ENCODE measurements at places on chromosomes 1 and 21. TPM values are rescaled to one million over a fixed set of nuclear protein-coding genes. Genes with fewer than 3 reads are reported as not detected.

The CPT2 gene
- polyA plus RNA-seq = 29.9 TPM

The OR2L5 gene
- polyA plus RNA-seq = not detected

The FBLIM1 gene
- 60.8 TPM for polyA plus RNA-seq

The SPAG17 gene
- polyA plus RNA-seq = 14.9 TPM

The RGS1 gene
- 1.2 TPM for polyA plus RNA-seq

The SUSD4 gene
- polyA plus RNA-seq = 14.5 TPM

DNA sequence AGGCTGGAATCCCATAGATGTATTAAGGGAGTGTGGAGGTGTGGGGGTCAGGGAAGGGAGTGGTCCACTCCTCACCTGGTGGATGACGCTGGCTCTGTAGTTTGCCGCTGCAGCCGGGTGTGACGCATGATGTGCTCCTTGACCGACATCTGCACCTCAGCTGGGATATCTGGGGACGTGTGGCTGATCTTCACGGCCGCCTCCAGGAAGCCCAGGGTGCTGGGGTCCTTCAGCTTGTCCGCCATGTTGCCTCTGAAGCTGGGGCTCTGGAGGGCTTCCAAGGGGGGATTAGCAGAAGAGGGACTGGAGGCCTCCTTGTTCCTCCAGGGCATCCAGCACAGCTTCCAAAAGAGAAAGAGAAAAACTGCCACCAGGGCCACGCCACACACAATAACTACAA is 14.1 kb downstream of the SYT6 start:
- DNase-seq = no peak

DNA sequence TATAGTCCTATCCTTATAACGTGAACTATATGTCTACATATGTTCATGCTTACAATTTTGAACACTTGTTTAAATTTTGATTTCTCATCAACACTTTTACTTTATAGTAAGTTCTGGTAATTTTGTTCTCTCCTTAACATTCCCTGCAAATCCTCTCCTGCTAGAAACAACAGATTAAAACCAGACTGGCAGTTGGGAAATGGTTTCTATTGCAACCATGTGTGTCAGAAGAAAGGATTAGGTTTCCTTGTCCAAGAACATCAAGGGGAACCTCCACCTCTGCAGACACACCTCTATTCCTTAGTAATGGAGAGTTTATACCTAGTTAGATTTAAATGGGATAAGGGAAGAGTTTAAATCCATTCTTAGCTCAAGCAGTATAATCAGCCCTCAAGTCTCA is 3.3 kb upstream of the WARS2 start:
- no peak for DNase-seq

- no peak for DNase-seq
Observed at GRCh38 chr1:53417074-53417511, 42.1 kb upstream of the DMRTB1 start.

- no peak for DNase-seq
Observed at GRCh38 chr1:66315671-66316070, 218.3 kb upstream of the SGIP1 start.

GRCh38 chr1:234730770-234731568 is 121.0 kb upstream of the IRF2BP2 start:
- DNase-seq = no peak

- no peak for DNase-seq
Observed at GRCh38 chr1:175511496-175511895, 231.9 kb downstream of the TNR start.

DNA sequence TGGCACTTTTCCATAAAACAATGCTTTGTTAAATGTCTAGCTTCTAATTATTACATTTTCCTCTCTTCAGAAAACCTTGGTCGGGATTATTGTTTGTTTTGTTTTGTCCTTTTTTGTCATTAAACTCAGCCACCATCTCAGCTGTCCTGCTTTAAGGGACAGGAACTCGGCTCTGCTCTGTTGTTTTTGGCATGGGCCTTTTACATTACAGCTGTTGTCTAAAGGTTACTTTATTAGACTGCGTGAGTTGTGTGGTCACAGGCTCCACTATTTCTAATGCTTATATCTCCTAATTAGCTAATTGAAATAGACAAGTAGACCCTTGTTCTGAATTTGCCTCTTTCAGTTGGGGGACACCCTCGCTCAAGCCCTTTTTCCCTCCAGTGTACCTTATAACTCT is 1.6 kb downstream of the PALMD start:
- DNase-seq = no peak

DNA sequence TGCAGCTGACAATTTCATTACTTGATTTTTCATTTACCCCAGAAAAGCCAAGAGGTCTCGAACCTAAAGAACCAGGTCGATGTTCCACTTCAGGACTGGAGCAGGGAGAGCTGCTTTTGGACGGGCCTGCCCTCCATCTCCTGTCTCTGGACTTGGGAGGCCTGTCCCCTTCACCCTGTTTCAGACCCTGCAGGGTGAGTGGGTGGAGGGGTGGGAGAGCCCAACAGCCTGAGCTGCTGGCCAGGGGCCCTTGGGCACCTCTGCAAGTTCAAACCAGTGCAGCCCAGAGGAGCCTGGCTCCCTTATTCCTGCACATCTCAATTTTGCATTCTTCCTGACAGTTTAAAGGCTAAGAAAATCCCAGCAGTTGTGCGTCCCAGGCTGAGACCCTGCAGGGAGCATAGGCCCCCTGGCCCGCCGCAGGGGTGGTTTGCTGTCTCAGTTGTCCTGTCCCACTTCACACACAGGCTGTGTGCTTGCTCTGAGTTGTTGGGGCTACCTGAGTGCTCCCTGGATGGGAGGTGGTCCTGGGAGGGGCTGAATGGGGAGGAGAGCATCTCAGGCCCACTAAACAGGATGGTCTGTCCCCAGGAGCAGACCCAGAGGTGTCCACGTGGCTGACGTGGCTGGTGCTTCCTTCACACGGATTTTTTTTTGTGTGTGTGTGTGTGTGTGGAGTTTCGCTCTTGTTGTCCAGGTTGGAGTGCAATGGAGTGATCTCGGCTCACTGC is 443.7 kb downstream of the PTPRU start:
- DNase-seq = no peak

DNA sequence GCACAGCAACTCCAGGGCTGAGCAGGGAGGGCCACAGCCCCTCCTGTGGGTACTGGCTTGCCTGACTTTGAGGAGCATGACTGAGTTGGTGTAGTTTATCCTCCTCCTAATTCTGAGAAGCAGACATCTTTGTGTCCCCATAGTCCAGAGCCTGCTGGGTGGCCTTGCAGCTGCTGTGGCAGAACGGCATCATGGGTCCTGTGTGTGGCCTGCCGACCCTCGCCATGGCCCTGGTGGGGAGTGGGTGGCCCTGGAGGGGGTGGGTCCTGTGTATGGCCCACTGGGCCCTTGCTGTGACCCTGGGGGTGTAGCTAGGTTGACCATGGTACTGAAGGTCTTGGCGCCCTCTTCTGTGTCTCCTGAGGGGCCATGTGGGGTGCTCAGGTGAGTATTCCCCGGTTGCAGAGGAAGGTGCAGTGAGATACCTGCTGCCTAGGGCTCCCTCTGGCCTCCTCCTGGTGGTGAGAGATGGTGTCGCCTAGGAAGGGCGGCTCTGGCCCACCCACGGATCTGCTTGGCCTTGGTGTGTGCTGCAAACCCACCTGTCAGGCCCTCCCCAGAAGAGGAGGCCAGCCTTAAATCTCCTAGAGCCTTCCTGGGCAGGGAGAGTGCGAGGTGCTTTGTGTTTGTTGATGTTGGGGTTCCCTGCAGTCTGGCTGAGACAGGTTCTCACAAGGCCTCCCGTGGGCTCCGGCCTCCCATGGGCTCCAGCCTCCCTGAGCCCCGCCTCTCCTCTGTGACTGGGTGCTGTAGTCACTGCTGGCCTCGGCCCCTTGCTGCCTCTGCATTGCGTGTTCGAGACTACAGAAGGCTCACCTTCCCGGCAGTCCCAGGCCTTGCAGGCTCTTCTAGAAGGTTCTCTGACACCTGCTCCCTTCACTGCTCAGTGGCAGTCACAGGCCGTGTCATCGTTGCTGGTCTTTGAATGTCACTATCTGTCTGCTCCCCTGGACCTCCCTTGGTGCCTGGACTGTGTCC is 7.8 kb downstream of the SNAP47 start:
- DNase-seq = no peak

DNA sequence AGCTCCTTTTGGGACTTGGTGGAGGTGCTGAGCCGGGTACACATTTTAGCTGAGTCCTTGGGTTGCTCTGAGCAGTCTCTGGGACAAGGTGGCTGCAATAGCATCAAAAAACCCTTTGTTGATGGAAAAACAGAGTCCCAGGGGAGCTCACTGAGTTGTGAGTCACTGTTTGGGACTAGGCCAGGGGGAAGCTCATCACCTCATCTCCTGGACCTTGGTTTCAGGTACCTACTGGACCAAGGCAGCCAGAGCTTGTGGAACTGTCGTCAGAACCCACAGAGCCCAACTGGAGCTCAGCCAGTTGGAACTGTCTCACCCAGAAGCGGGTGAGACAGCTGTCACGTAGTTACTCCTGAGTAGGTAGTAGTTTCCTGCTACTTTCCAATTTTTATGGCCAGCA is 146.7 kb downstream of the HLX start:
- DNase-seq = no peak

DNA sequence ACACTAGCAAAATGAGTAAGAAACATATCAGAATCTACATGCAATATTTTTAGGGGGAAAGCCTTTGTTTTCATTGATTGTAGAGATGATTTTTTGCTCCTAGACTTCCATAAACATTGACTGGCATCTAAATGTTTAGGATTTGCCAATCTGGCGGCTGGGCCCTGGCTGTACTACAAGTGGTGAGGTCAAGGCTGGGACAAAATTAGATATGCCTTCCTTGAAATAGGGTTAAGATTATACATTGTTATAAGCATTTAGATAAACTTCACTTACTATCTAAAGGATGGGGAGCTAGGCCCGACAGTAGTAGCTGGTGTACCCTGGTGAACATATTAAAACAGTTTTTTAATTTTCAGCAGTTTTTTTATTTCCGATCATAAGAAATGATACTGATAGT is 5.2 kb downstream of the NFIA start:
- DNase-seq = no peak

DNA sequence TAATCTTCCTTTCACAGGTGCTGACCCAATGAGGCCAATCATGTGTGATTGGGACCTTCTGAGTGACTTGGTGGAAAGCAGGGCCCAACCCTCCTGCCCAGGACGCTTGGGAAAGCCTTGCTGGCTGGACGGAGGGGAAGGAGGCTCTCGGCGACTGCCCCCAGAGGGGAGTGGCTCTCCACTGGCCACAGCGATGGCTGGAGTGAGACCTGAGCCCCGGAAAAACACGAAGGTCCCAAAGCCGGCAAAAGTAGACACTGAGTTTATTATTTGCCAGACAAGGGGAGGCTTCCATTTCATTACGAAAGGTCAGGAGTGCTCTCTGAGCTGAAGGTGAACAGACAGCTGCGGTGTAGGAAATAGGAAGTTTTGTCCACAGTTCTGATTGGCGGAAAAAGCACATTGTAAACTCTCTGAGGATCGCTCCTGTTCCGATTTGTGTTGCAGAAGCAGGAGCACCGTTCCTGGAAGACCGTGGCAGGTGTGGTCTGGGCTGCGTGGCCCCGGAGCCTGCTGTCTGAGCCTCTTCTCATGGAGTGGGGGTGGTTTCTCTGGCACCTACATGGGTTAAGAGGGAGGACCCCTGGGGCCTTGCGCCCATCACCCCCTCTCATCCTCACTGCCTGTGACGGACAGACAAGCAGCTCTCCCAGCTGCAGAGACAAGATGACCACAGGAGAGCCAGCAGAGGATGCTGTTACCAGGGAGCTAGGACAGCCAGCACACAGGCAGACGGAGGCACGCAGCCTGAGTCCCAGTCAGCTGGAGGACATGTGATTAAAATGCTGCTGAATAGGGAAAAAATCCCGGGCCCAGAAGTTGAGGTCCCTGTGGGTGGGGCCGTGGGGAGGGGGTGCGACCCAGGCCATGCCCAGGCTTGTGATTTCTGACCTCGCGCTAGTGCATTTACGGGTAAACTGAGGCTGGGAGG is 41.5 kb downstream of the KRTAP10-1 start:
- no peak for DNase-seq

DNA sequence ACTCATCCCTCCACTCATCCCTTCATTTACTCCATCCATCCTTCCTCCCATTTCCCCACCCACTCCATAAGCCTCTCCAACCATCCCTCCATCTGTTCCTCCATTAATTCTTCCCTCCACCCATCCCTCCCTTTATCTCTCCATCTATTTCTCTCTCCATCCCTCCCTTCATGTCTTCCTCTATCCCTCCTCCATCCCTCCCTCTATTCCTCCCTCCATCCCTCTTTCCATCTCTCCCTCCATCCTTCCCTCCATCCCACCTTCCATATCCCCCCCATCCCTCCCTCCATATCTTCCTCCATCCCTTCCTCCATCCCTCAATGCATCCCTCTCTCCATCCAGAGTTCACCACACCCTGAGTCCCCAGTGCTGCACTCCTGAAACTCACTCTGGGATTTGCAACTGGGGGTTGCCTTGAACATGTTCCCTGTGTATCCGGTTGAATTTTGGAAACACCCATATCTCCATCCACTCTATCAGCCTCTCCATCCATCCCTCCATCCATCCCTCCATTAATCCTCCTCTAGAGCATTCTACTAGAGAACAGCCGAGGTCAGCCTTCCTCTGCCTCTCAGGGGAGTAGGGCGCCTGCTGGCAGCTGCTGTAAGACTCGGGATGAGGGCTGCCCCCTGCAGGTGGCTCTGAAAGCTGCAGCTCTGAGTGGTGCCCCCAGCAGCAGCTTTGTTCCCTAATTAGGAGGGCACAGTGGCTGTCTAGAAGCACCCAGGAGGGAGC is 39.4 kb downstream of the ABCG1 start:
- DNase-seq = no peak

- DNase-seq = no peak
Observed at GRCh38 chr1:48216941-48217340, 5.6 kb upstream of the SLC5A9 start.

DNA sequence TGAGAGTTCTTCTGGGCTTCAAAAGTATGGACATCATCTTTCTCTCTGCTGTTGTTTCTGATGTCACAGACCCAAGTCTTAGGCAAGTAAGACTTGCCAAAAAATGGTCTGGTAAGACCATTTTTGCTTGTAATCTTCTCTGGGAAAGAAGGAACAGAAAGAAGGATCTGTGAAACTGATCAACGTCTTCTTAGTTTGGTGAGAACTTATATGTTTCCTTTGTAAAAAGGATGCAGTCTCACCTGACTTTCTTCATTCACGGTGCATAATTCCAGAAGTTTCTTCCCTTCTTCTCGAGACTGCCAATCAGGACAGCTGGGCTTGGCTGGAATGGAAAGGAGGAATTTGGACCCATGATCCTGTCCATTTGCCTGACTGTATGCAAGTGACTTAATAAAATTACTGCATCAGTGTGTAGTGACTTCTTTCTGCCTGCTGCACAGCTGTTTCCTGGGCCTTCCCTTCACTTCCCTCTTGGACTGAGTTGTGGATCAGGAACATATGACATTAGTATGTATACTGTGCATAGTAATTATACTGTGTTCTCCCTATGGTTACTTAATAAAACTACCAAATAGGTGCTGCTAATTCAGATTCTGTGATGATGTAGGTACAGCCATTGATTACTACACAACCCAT is 7.6 kb upstream of the DENND1B start:
- DNase-seq = no peak
